Stimulated activated CD8-positive, alpha-beta memory T cell treated with anti-CD3 and anti-CD28 coated beads, Interleukin-2, amount 100 ng/mL, for 1 hour (primary cell): ENCODE measurements at places on chromosomes 4 and X.
A peak's percentile ranks its signal among the peaks of the same experiment; 100 is the strongest.

DNA sequence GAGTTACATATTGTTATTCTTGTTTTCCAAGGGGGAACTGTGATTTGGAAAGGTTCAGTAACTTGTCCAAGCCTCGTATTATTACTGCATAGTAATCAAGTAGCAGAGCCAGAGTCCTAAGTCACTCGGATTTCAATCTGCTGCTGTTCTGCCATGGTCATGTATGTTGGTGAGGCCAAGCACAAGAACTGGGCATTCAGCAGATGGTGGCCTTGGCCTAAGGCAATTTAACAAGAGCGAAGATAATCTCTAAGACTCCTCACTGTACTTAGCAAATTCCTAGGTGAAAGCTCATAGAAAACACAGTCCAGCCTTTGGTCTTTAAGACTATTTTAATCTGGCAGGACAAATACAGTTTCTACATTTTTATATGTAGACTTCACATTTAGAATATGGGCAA is 64.8 kb downstream of the NDST3 start:
- no peak for DNase-seq

DNA sequence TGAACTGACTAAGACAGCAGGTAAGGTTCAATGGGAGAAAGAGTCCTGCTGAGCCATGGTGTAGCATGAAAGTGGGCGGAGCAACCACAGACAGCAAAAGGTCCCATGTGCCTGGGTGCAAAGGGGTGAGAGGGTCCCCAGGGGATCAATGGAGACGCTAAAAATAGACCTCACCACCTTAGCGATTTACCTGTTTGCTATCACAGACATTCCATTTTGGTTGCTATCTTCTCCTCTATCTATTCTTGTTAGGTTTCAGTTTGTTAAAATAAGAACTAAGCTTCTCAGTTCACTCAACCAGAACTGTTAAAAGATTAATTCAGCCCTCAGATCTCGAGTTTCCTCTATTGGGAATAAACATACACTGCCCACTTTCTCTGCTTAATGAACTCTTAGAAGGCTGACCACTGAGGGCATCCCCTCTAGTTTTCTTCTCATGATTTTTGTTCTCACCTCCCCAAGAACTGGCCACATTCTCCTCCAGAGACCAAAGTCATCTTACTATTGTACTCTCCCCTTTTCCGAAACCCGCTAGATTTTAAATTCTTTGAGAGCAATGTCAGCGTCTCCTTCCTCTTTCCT is 136.7 kb downstream of the PARM1 start:
- DNase-seq: no peak

GRCh38 chrX:110569506-110569905 is 210.9 kb downstream of the RTL9 start:
- DNase-seq: no peak

DNA sequence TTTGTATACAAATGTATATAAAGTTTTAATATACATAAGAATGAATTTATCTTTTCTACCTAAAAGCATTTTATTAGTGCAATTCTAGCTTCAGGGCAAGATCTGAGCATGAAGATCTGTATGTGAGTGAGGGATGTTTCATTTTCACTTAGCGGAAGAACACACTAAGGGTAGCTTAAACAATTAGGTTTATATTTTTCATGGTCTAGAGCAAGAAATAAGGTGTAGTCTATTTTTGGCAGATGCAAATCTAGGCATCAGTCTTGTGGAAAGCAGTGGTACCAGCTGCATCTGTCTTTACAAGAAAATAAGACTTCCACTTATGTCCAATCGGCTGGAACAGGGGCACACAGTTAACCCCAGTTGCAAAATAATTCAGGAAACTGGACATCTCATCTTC is 433.3 kb downstream of the ADAM29 start:
- no peak for DNase-seq

GRCh38 chr4:143555676-143556075 is 42.2 kb downstream of the SMARCA5 start:
- DNase-seq: no peak

GRCh38 chr4:128863312-128864075 is 54.0 kb downstream of the JADE1 start:
- peak; percentile 47 for DNase-seq
